ENCODE measurements at places on chromosomes 6 and 20.
A peak's percentile ranks its signal among the peaks of the same experiment; 100 is the strongest.

DNA sequence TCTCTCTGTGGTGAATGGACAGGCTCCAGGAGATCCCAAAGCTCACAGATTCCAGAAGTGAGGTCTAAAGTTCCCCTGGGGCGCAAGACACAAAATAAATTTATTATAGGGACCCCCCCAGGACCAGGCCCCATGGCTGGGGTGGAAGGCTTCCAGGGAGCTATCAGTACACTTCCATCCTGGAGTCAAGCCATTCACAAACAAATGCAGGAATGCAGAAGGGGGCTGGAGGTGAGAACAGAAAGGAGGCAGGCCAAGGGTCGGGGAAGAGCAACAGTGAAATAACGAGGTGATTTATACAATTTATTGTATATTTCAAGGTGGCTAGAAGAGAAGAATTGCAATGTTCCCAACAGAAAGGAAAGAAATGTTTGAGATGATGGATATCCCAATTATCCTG is 126.9 kb downstream of the LY86 start:
- DNase-seq: no peak

DNA sequence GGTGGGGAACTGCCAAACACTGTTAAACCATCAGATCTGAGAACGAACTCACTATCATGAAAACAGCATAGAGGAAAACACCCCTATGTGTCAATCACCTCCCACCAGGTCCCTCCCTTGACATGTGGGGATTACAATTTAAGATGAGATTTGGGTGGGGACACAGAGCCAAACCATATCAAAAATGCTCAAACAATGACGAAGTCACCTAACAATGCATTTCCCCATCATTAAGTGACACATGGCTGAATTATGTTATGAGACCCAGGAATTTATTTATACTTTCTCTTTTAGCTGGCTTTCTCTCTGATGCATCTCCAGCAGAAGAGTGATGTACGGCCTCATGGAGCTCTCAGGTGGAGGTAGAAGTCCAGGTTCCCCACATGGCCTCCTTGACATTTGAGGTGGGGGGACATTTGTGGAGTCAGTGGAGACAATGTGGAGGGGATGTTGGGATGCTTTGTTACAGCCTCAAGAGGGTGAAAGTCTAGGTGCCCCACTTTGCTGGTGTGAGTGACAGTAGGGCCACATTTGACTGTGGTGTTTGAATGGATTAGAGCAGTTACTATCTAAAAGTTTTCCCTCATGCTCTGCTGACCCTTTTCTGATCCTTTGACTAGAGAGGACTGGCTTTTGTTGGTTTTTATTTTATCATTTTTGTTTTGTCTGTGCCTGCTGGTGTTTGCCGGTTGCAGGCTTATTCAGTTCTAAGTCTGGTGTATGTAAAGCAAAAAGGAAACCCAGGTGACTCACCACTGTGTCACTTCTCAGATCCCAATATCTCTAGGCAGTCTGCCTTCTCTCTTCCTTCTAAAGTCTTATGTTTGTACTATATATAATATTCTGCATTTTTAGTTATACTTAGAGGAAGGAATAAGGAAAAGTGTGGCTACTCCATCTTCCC is 18.5 kb upstream of the DCBLD1 start:
- peak; percentile 62 for DNase-seq

GRCh38 chr6:140985679-140986275 is 1146.9 kb upstream of the GJE1 start:
- DNase-seq: no peak

GRCh38 chr20:19820555-19821211 is 62.6 kb downstream of the RIN2 start:
- DNase-seq: no peak

GRCh38 chr20:16821211-16822089 is 73.3 kb downstream of the OTOR start:
- DNase-seq: peak; percentile 61

DNA sequence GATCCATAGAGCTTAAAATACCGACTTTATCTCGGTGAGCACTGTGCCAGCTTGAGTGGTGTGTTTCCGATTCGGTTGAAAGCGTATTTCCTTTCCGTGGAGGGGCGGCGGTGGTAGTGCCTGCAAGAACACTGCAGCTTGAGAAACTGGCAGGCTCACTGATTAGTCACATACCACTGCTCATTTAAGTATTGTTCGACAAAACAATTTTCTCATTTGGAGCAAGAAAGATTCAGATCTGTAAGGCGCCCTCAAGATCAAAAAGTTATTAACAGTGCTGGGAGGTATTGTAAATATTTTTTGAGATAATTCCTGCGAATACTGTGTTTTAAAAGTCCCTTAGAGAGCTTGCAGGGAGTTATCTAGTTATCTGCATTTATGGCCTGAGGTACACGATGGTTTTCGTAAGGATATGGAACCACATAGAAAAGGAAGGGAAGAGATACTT is 1.3 kb downstream of the MAPK14 start:
- DNase-seq: peak; percentile 74

GRCh38 chr20:18267815-18268214 is 20.5 kb upstream of the ZNF133 start:
- no peak for DNase-seq
